IMR-90 (cell line): ENCODE measurements at places on chromosomes 1 and 21. TPM values are rescaled to one million over a fixed set of nuclear protein-coding genes. Genes with fewer than 3 reads are reported as not detected.
A peak's percentile ranks its signal among the peaks of the same experiment; 100 is the strongest.

Gene REG4
- not detected in 2 replicates for total RNA-seq

Gene WDR3
- total RNA-seq: 74.7 and 88.5 TPM in 2 replicates

Gene ALX3
- total RNA-seq: not detected in 2 replicates

Gene FAM72A
- total RNA-seq: 2.2 and 4.2 TPM in 2 replicates

Gene MAP3K7CL
- 21.0 and 25.3 TPM in 2 replicates for total RNA-seq

Gene C1QB
- not detected in 2 replicates for total RNA-seq

Gene GJA5
- not detected in 2 replicates for total RNA-seq

Gene RUNX3
- not detected in 2 replicates for total RNA-seq

Gene THEM5
- not detected in 2 replicates for total RNA-seq

Gene ZFYVE9
- 28.7 and 29.4 TPM in 2 replicates for total RNA-seq

Gene LCE1A
- not detected in 2 replicates for total RNA-seq

DNA sequence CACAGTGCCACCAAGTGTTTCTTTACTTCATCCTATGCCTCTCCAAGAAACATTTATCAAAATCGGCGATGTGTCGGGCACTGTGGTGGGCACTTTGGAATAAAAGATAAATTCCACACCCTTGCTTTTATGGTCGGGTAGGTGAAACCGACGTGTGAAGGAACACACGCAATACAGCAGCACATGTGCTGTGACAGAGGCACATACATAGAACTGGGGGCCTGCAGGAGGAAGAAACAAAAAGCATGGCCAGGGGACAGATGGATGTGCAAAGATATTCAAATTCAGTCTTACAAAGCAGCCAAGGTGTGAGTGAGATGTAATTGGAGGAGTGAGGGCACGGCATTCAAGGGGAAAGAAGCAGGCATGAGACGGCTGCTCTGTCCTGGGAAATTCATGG lies 282.0 kb downstream of the PBX1 start:
- DNase-seq: no peak

- no peak for DNase-seq
These were observed 130.2 kb downstream of the TPR start for GRCh38 chr1:186244825-186245224.

- DNase-seq: no peak
These were observed 311.4 kb downstream of the BARHL2 start for GRCh38 chr1:90405726-90406125.

DNA sequence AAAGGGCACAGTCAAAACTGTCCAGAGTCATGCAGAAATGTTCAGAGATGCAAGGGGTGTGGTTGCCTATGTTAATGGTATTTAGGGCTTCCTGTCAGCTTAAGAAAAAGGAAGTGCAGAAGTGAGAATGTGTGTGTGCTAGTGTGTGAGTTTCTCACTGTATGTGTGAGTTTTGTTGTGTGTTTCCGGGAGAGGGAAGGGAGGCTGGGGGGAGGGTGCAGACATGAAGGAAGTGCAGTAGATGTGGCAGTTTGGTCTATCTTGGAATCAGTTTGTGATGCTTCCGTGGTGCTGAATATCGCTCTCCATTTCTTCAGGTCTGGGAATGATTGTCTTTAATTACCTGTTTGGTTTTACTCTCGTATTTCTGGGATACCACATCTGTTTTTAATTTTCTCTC lies 16.5 kb upstream of the ATP6V1G3 start:
- no peak for DNase-seq

DNA sequence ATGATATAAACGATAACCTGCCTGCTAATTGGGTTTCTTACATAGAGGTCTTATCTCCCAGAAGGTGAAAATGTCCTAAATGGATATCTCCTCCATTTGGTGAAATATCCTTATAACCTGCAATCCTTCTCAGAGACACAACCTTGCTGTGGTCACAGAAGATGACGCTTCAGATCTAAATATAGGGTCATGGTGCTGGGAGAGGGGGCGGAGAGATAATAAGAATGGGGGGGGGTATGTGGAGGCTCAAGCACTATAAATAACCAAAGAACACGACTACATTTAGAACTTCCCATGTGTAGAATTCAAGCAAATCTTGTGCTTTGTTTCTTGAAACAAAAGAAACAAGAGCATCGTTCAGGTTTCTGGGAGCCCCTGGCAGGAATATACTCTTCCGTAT lies 260.6 kb upstream of the ESRRG start:
- no peak for DNase-seq

DNA sequence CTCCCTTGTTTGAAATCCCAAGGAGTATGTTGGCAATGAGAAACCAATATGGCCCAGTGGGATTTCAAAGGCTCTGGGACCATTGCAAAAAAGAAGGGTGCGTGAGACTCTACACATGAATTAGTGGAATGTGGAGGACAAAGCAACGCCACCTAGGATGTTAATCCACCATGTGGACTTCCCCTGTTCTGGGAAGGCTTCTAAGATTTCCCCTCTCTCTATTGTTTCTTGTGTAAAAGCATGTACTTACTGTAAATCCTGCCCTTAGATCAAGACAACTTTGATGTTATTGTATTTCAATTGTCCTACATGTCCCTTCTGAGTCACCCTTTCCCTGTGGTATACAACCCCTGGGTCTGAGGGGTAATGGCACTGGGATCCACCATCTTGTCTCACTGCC lies 4.7 kb upstream of the ACADM start:
- no peak for DNase-seq

GRCh38 chr1:26740952-26741351 lies 45.1 kb downstream of the ARID1A start:
- no peak for DNase-seq

DNA sequence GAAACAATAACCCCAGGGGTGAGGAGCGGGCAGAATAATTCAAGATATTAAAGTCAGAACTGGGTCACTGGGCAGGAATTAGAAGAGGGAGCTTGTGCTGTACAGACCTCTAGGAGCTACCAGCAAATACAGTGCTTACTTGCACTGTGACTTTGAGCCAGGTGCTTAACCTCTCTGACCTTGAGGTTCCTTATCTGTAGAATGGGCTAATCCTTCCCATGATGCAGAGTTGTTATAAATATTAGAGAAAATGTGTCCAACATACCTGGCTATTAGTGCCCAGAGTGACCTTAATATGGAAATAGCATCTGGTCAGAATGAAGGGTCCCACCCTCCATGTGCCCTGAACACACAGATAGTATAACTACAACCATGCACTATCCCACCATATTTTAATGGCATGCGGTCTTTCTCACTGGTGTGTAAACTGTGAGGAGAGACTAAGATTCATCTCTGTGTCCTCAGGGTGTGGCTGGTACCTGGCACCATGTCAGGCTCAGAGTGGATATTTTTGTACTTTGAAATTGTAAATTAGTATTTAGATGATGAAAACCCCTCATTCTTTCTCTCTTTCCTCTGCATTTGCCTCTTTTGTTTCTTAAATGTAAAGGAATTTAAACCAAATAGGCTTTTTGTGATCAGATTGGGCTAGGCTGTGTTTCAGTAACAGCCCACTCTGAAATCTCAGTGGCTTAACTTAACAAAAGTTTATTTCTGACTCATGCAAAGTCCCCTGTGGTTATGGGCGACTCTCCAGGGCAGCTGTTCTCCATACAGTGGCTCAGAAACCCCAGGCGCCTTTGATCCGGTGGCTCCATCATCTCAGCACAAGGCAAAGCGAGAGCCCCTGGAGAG lies 60.0 kb upstream of the ROR1 start:
- DNase-seq: peak; percentile 93

GRCh38 chr21:45634511-45635183 lies 8.9 kb upstream of the PCBP3 start:
- peak; percentile 18 for DNase-seq

DNA sequence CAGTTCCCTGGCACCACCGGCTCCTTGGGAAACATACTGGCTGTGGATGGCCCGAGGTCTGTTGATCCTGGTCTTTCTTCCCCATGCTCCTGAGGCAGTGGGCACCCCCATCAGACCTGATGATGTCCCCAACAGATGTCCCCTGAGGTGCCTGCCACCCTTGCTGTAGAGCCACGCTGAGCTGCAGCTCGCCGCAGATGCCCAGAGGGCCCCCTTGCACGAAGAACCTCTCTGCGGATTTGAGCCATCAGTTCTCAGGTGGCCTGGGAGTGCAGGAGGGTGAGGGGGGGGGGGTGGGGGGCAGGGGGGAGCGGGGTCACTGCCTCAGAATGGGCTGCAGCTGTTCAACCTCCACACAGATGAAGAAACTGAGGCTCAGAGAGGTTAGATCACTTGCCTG lies 60.9 kb downstream of the GLIS1 start:
- DNase-seq: no peak

GRCh38 chr1:145927916-145928643 lies 796 bp upstream of the RBM8A start:
- no peak for DNase-seq

DNA sequence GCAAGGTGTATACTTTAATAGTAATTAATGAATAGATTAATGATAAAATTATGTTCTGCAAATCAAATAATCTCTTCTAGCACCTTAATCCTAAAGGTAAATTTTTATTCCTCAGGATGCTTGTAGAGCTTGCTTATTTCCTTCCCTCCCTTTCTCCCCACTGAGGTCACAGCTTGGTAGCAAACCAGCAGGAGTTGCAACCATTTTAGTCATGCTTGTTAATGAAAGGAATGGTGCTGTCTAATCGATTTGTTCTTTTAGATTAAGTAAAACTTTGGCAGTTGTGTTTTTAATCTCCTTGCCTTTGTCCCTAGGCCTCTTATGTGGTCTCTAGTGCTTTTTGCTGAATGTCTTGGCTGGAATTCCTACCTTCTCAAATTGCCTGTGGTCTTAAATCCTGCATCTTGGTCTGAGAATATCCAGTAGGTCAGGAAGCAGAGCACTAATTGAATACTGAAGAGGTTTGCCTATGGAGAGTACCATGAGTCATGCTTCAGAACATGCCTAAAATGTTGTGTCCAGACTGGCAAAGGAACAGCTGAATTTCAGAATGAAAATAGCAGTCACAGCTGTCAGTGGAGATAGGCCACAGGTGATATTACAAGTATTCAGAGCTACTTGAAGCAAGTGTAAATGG lies 36.3 kb upstream of the RWDD3 start:
- peak; percentile 50 for DNase-seq

DNA sequence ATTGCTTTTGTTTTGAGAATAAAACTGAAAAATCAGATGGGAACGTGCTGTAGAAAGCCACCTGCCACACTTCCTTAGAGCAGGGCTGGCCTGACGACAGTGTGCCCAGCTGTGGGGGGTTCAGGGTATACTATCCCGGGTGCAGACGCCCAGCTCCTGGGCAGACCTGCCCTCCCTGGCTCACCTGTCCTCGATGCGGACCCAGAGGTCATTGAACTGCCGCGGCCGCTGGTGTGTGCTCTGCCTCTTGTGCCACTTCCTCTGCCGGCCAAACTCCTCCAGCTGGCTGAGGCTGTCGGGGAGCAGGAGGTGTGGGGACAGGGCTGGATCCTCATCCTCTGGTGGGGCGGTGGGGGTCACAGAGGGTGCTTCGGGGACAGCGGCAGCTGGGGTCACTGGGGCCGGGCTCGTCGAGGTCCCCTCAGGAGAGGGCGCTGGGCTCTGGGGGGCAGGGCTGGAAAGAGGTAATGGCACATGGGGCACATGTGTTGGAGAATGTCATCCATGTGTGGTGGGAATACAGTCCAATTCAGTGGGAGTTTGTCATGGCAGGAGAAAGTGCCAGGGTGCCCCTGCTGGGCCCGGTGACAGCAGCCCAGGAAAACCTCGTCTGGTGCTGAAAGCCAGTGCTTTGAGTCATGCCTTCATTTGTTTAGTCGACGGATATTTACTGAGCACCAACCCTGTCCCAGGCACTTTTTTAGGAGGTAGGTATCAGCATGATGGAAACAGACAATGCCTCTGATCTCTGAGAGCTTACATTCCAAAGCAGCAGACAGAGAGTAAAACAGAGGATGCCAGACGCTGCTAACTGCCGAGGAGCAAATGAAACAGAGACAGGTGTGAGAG lies 222.0 kb downstream of the TRABD2B start:
- DNase-seq: no peak

- DNase-seq: no peak
These were observed 66.5 kb downstream of the EIF4G3 start for GRCh38 chr1:21110163-21110562.

DNA sequence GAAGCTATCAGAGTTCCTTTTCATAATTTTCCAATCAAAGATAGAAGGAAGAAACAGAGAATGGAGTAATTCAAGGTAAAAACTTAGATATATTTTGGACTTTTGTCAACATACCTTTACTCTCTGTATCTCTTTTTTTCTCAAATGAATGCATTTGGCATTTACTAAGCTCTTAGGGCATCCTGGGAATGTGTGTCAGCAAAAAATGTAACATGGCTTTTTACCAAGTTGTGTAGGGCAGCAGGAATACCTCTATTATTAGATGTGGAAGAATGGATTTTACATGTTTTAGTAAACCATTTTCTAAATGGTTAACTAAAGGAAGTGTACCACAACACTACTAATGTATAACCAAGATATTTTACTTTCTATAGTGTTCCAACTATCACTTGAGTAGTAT lies 4.2 kb upstream of the COL11A1 start:
- no peak for DNase-seq

GRCh38 chr21:38984982-38985567 lies 179.3 kb downstream of the ETS2 start:
- DNase-seq: peak; percentile 86

DNA sequence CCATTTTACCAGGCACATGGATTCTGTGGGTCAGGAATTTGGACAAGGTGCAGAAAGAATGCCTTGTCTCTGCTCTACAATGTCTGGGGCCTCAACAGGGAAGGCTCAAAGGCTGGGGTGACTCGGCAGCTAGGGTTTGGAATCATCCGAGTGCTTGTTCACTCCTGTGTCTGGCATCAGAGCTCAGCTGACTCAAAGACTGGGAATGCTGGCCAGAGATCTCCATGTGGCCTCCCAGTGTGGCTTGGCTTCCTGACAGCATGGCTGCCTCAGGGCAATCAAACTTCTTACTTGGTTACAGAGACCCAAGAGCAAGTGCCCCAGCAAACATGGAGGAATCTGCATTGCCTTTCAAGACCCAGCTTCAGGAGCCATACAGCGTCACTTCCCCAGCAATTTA lies 110.5 kb downstream of the TOMM20 start:
- peak; percentile 98 for DNase-seq

DNA sequence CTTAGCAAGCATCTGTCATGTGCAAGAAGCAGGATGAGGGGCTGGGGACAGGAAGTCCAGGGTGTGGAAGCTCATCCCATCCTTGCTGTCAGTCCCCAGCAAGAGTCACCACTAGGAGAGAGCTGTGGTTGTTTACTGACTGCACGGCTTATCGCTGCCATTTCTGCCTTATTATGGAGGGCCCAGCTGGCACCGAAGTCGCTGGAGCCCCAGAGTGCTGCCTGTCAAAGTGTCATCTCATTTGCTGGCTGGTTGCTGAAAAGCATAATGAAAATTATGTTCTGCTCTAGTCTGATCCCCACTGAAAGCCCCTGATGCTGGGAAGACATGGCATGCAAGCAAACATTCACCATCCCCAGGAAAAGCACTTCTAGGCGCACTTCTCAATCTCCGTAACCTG lies 642.7 kb downstream of the NPHP4 start:
- no peak for DNase-seq

DNA sequence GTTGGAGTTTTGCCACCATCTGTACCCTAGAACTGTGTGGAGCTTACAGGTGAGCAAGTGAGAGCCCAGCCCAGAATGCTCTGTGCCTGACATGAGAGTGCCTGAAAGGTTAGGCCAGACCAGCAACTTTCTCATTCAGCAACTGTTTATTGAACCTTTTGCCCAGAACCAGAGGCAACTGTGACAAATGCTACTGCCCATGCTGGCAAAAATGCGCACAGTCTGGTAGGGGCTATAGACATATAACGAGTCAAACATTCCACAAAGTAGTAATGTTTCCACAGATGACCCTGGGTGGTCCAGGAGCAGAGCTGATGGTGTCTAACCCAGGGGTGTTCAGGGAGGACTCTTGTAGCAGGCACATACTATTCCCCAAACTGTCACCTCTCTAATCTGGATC lies 56.0 kb upstream of the GCLM start:
- DNase-seq: no peak
